ENCODE measurements at places on chromosomes 1 and 21.

- DNase-seq = no peak
These were observed 37.3 kb downstream of the MAST2 start for GRCh38 chr1:45840704-45841103.

GRCh38 chr1:21659099-21659923, 9.8 kb downstream of the RAP1GAP start:
- peak; percentile 82 for DNase-seq

GRCh38 chr1:17086751-17087150, 32.5 kb downstream of the PADI2 start:
- no peak for DNase-seq

DNA sequence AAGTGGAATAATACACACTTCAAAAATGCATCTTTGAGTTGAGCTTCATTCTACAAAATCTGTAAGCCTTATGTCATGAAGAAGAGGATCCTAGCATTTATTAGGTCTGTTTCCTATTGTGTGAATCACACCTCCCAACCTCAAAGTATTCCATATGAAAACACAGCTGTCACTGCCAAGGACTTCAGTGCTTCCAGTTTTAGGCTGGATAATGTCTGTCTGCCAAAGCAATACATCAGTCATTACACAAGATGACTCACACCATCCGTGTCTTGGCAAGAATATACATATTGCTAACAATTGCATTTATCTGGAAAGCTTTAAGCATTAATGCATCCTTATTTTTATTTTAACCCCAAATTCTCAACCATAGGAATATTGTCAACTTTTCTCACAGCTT, 125.7 kb upstream of the TMPRSS15 start:
- DNase-seq = no peak

GRCh38 chr1:24862775-24863483, 67.1 kb downstream of the RUNX3 start:
- DNase-seq = no peak
